ENCODE measurements at places on chromosomes 1 and 21. TPM values are rescaled to one million over a fixed set of nuclear protein-coding genes. Genes with fewer than 3 reads are reported as not detected.

DNA sequence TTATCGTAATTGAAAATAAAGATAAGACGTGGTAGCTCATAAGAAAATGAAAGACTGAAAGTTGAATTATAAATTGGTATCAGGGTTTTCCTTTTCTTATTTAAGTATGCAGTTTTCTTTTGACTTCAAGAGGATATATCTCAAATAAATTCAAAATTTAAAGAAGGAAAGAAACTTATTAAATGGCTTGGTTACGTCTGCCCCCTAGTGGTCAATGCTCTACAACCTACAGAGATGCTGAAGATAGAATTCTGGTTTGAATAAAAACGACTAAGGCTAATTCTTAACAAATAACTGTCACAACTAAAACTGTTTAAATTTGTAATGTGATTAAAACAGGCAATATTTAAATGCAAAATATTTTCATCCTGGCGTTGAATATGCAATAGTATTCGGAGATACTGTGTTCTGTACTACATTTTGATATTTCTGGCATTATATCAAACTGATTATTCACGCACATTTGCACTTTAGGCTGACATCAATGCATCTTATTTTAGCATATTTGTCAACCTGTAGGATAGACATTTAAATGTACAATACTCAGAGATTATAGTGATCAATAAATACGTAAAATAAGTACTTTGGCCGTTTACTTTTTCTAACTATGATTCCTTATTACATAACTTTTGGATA, 26.8 kb downstream of the IFI44 start:
- DNase-seq = peak; percentile 43

GRCh38 chr1:153515504-153516394, 20.0 kb downstream of the S100A6 start:
- no peak for DNase-seq

DNA sequence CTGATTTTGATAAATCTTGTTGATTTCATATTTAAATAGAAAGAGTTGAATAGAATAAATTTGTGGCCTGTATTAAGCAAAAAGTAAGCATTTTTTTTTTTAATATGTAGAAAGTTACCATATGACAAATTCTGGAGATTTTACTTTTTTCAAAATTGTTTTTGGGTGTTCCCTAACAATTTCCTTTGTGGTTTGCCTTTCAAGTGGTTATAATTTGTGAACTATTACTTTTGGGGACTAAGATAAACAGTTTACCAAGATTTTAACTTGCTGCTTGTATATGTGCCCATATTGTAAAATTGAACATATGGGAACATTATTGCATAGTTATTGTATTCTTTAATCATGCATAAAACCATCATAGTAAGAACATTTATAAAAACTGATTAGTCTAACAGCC, 34.6 kb downstream of the SLC30A7 start:
- DNase-seq = no peak

- no peak for DNase-seq
Measured at GRCh38 chr1:223776075-223776814, 63.9 kb downstream of the CAPN2 start.

- no peak for DNase-seq
Measured at GRCh38 chr1:183106166-183106565, 79.9 kb upstream of the LAMC2 start.

- DNase-seq = no peak
Measured at GRCh38 chr1:227805606-227806197, 9.8 kb upstream of the PRSS38 start.

GRCh38 chr1:219875860-219876259, 52.5 kb downstream of the SLC30A10 start:
- no peak for DNase-seq

- no peak for DNase-seq
Measured at GRCh38 chr1:206495493-206496046, 11.8 kb upstream of the RASSF5 start.

GRCh38 chr1:245684166-245684565, 529.4 kb downstream of the KIF26B start:
- no peak for DNase-seq

DNA sequence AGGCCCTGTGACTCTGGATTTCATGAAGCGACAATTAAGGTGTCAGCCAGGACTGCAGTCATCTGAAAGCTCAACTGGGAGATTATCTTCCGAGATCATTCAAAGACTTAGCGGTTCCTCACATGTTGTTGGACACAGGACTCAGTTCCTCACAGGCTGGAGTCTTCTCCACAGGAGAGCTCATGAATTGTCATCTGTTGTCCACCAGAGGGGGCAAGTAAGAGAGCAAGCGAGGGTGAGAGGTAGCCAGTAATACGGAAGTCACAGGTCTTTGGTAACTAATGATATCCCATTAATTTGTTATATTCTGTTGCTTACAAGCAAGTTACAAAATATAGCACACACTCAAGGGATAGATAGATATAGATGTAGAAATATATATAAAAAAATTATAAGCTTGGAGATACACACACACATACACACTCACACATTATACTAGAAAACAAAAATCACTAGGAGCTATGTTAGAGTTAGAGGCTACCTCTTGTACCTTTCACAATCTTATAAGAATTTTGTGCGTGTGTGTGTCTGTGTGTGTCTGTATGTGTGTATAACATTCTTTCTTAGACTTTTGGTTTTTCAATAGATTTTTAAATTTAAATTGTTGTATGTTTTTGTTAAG, 1695.3 kb downstream of the BRINP3 start:
- no peak for DNase-seq

DNA sequence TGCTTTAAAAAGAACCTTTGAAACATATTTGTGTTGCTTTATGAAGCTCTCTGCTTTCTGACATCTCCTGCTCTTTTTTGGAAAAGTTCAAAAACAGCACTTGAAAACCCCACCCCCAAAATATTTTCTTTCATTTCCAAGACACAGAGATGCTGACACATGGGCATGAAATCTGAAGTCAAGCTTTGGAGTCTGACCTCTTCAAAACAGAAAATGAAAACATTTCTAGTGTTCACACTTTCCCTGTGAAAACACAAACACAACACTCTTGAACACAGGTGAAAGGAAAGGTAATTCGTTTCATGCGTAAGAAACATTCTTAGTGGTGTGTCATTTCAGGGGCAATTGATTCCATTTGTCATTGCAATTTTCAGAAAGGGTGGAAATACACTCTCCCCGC, 10.8 kb downstream of the NGF start:
- DNase-seq = no peak

GRCh38 chr1:5640845-5641244, 351.4 kb downstream of the NPHP4 start:
- no peak for DNase-seq

DNA sequence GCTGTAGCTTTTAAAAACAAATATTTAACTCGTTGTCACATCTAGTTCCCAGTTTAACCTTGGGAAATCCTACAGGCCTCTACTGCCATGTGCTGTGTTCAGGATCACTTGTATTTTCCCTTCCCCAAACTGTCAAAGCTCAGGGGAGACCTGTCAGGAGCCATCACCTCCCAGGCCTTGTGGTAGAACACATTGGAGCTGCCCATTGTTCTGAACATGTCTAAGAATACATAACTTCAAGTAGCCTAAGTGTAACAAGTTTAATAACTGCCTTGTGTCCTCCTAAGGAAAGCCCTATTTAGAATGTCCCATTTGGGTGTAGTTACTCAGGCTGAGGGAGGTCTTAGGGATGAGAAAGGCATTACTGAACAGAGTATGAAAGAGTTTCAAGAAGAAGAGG, 28.6 kb upstream of the PIGC start:
- DNase-seq = no peak

The OR6N2 gene
- total RNA-seq = not detected

The NOTCH2NLA gene
- total RNA-seq = 21.3 TPM

The PLCH2 gene
- 47.6 TPM for total RNA-seq

The UTS2 gene
- not detected for total RNA-seq

The KRTAP10-10 gene
- total RNA-seq = not detected

The SPATA17 gene
- total RNA-seq = not detected

The SH2D1B gene
- not detected for total RNA-seq

The GCSAML gene
- not detected for total RNA-seq

The FAM163A gene
- 0.08 TPM for total RNA-seq

The HMCN1 gene
- 0.14 TPM for total RNA-seq

The ZMYND12 gene
- total RNA-seq = 0.70 TPM

The FMO1 gene
- total RNA-seq = not detected
